ENCODE measurements at places on chromosomes 5 and 9.

GRCh38 chr5:135119481-135119880 is 85.5 kb upstream of the PITX1 start:
- no peak for DNase-seq

- DNase-seq = no peak
These were observed 59.2 kb downstream of the TSSK1B start for GRCh38 chr5:113375480-113376060.

DNA sequence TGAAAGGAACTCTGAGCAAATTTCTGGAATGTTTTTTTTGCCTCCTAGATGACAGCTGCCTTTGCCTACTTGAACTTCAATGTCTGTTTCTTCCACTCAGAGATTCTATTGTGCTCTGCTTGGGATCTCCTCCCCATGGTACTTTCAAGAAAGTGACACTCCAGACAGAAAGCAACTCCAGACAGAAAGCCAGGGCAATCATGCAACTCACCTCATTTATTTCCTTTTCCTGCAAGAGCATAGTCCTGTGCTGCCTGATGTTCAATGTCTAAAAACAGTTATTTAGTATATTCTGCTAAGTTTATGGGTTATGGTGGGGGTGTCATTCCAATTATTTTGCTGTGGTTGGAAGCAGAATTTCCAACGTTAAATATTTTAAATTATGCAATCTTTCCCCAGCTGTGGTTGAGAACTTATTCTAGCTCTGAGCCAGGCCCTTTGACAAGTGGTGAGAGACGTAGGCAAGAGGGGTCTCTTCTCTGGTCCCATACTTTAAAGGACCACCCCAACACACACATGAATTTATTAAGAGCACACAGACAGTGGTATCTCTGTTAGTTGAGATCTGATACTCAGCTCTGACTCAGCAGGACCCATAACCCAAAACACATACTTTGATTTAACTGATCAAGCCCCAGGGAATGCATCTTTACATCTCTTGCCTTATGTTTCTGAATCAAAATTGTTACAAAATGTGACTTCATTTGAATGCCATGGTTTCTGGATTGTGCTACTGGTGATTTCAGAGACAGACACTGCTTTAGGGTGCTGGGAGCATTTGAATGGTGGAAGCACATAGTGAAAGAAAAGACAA is 39.5 kb upstream of the MAMDC2 start:
- no peak for DNase-seq

DNA sequence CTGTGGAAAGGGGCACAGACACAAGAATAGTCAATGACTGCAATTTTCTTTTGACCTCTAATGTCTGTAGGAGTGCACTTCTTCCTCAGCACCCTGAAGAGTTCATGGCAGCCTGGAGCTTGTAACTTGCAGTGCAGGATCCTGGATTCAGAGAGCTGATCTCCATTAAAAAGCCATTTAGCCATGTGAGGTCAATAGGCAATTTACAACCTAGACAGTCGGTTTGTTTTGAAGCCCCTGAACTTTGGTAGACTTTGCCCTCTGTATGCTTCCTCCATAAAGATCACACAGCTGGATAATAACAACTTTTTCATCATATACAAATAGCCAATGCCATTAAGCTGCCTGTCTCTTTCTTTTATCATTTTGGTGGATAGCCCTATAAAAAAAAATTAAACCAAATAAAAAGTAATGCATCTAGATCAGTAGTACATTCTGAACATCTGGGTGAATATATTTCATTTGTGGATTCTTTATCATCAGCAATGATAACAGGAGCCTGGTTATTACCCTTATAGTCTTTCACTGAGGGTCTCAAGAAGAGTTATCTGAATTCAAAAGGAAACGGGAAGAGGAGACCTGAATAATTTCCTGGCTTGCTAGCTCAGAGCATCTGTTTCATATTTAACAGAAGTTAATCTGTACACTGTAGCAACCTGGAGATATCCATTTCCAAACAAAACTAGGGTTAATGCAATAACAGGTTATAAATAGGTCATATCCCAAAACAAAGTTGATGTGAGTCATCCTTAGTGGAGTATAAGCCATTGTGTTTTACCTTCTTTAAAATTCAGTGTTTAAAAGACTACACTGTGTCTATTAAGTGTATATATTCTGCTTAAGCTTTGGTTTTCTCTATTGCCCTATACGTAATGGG is 193.8 kb upstream of the ACTBL2 start:
- no peak for DNase-seq

- no peak for DNase-seq
These were observed 53.7 kb upstream of the ABCA1 start for GRCh38 chr9:104981543-104982129.

GRCh38 chr5:111530298-111530740 is 18.0 kb upstream of the STARD4 start:
- DNase-seq = no peak

DNA sequence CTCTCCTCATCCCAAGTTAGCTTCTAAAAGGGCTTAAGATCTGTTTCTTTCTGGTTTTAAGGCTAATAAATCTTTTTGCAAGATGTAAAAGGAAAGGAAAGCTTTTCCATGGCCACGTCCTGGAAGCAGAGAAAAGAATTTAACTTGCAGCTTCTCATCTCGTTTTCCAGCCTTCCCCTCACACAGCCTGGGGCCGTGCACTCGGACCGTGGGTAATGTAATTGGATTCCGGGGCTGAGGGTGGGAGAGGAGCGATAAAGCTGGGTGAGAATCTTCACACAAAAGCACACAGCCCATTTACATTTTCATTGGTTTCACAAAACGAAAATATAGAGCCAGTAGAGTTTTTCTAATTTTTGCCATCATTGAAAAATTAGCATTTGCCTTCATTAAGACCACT is 91.2 kb downstream of the IRX2 start:
- DNase-seq = no peak

All from head of caudate nucleus (tissue), 42 donors.